ENCODE measurements at places on chromosomes 7 and 10.

- DNase-seq = no peak
- H3K4me1 ChIP-seq = peaks cover 47% of the 10 kb centered on the region
- peak overlapping the region; percentile 49 for H3K27ac ChIP-seq
- H3K27me3 ChIP-seq = no peaks in the 10 kb centered on the region
- peaks cover 23% of the 10 kb centered on the region for H3K36me3 ChIP-seq
- no peak overlapping the region for H3K4me3 ChIP-seq
These were observed 2.9 kb downstream of the MIOS start for GRCh38 chr7:7569615-7570014.

DNA sequence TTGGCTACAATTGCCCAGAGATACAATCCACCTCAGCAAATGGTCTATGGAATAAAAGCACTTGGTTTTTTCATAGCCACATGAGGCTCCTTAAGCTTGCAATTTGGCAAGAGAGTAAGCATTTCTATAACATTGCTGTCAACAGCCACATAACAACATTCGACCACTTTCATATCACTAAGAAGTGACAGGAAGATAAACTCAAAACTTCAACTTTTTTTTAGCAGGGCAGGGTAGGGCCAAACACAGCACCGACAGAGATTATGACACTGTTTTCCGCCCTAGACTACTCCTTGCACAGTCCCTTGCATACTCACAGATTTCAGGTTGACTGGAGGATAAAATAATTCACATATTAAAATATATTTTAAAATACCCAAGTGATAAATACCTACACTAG lies 185.4 kb downstream of the JAZF1 start:
- no peaks in the 10 kb centered on the region for H3K4me1 ChIP-seq
- H3K27ac ChIP-seq = no peak overlapping the region
- H3K36me3 ChIP-seq = peaks cover 14% of the 10 kb centered on the region
- no peaks in the 10 kb centered on the region for H3K27me3 ChIP-seq
- DNase-seq = no peak
- no peak overlapping the region for H3K4me3 ChIP-seq

DNA sequence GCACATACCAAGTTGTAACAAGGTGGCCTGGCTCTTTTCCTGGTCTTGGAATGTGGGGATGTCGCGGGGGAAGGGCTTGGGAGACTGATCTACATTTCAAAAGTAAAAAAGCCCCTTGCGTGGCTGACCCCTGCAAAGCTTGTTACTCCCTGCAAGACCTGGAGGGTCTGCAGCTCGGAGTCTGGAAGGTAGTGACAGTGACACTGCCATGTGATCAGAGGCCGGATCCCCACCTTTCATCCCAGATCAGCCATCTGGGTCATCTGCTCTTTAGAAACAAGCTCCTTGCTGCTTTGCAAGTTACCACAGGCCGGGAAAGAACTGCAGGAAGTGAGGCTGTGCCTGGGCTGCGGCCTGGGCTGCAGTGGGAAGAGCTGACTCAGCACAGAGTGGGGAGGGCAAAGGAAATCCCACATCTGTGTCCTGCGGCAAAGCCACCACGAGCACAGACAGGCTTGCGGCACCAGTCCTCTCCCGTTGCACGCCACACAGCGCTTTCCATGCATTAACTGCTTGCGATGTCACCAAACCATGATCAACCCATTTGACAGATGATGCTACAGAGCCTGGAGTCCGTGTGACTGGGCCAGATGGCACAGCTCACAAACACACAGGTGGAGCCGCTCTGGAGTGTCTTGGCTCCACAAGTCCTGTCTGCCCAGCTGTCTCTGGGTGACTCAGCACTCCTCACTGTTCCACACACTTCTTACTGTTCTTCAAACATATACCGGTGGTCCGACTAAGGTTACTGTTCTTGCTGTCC lies 97.7 kb downstream of the SH3PXD2A start:
- H3K27me3 ChIP-seq = no peaks in the 10 kb centered on the region
- DNase-seq = peak; percentile 49
- H3K27ac ChIP-seq = no peak overlapping the region
- no peaks in the 10 kb centered on the region for H3K36me3 ChIP-seq

DNA sequence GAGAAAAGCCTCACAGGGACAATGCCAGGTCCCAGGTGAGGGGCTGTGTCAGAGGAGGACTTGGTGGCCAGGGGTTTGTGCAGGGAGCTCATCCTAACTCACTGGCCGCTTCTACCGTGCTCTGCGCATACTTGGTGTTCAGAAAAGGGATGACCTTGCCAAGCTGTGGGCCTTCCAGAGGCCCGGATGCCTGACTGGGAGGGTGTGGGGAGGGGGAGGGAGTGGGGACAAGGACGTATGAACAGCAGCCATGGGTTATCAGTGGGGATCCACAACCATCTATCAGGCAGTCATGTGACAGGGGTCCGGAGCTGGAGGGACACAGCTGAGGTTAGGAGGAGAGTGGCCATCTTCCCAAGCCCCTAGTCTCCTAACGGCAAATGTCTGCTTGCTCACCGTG lies 6.2 kb downstream of the SFXN4 start:
- H3K4me1 ChIP-seq = peaks cover under 1% of the 10 kb centered on the region
- no peak overlapping the region for H3K27ac ChIP-seq
- no peaks in the 10 kb centered on the region for H3K27me3 ChIP-seq
- H3K36me3 ChIP-seq = peaks cover 49% of the 10 kb centered on the region
- no peak overlapping the region for H3K4me3 ChIP-seq

- H3K4me3 ChIP-seq = no peak overlapping the region
- no peaks in the 10 kb centered on the region for H3K36me3 ChIP-seq
- no peak overlapping the region for H3K27ac ChIP-seq
- H3K27me3 ChIP-seq = no peaks in the 10 kb centered on the region
- DNase-seq = no peak
- no peaks in the 10 kb centered on the region for H3K4me1 ChIP-seq
These were observed 335.3 kb downstream of the GFRA1 start for GRCh38 chr10:115937768-115938056.

DNA sequence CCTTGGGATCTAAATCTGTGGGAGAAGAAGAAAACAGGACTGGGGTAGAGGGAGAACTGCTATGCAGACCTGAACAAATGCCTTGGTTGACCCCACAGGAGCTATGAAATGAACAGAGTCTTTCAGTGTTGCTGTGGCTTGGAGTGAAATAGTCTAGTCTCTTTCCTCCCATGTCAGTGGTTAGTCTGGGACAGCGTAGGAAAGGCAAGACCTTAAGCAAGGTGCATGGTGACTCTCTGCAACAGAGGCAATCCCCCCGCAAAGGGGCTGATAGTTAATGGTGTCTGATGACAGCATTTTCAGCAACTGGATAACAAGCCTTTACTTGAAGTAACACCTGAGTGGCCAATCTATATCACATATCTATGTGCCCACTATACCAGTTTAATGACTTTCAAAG lies 62.3 kb downstream of the ARL4A start:
- H3K4me1 ChIP-seq = no peaks in the 10 kb centered on the region
- H3K27me3 ChIP-seq = no peaks in the 10 kb centered on the region

DNA sequence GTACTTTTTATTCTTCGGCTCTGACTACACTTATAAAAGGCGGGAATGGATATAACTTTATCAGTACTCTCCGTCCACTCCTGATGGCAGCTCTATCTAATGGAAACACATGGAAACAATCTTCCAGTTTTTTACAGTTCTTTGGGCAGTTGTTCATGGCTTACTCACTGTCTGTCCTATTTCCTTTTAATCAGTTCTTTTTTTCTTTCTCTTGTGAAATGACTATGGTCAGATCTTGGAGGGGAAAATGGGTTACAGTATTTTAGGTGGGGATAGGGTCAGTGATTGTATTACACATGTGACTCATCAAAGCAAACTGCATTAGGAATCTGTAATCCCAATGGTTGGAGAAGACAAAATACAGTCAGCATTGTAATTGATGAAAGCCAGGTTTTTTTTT lies 112.4 kb downstream of the BICC1 start:
- H3K36me3 ChIP-seq = no peaks in the 10 kb centered on the region
- no peak for DNase-seq
- no peaks in the 10 kb centered on the region for H3K4me1 ChIP-seq

- H3K27me3 ChIP-seq = no peaks in the 10 kb centered on the region
- peaks cover 7% of the 10 kb centered on the region for H3K4me1 ChIP-seq
- H3K4me3 ChIP-seq = no peak overlapping the region
- H3K27ac ChIP-seq = no peak overlapping the region
These were observed 5.1 kb downstream of the BICC1 start for GRCh38 chr10:58517491-58518355.

DNA sequence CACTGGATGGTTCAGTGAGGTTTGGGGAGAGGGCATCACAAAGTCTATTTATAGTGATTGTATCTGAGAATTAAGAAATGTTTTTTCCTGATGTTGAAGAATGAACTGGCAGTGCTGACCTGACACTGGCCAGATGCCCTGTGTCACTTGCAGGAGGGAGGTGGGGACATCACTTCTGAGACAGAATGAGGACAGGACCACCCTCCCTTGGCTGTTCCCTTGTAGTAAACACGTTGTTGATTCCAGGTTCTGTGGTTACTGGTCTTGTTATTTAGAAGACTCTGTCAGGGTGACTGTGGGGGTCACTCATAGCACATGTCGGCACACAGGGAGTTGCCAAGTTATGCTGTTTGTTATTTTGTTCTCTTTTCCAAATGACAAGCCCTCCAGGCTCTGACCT lies 126.4 kb downstream of the ADCY1 start:
- no peaks in the 10 kb centered on the region for H3K36me3 ChIP-seq
- no peak overlapping the region for H3K4me3 ChIP-seq
- no peak for DNase-seq
- H3K4me1 ChIP-seq = no peaks in the 10 kb centered on the region

DNA sequence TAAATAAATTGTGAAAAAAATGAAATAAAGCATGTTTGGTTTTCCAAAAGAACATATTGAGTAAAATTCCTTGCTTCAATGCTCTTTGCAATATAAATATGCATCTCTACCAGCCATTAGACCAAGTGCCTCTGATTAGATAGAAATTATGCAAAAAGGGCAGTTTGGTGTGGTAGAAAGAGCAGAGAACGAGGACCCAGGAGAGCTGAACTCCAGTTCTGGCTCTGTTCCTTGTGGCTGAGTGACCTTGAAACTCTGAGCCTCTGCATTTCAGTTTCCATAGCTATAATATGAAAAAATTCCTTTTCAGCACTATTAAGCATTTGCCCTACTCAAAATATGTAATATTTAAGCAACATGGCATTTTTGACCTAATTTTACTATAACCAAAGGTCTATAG lies 36.5 kb downstream of the COL1A2 start:
- H3K4me1 ChIP-seq = no peaks in the 10 kb centered on the region
- no peak overlapping the region for H3K27ac ChIP-seq
- H3K27me3 ChIP-seq = no peaks in the 10 kb centered on the region
- no peaks in the 10 kb centered on the region for H3K36me3 ChIP-seq

- H3K27ac ChIP-seq = no peak within 1 kb of the TSS
- H3K36me3 ChIP-seq = no peaks in the 10 kb centered on the region
- H3K4me3 ChIP-seq = peak within 1 kb of the TSS; percentile 70
- H3K4me1 ChIP-seq = peaks cover 15% of the 10 kb centered on the region
These were observed at the start of gene TSPAN12 for GRCh38 chr7:120857588-120858573. Gene TSPAN12, minus strand, starts transcription at chr7:120858144. Its CDS starts 1,381 bp downstream, at chr7:120856763.

DNA sequence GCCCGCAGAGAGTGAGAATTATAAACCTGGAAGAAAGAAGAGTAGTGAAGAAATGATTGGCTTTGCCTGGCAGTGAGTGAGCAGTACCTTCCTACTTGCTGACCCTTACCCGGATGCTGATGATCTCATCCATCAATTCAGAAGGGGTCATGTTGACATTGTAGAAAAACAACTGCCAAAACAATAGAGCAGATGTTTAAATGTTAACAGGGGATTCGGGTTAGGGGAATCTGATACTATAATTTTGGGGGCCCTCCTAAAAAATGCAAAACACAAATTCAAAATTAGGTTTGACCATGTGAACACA lies 78.1 kb downstream of the MYOF start:
- H3K27ac ChIP-seq = no peak overlapping the region
- no peaks in the 10 kb centered on the region for H3K27me3 ChIP-seq
- peaks cover 96% of the 10 kb centered on the region for H3K36me3 ChIP-seq
- no peak for DNase-seq
- no peaks in the 10 kb centered on the region for H3K4me1 ChIP-seq

GRCh38 chr7:94146408-94146807 lies 142.3 kb upstream of the BET1 start:
- H3K27ac ChIP-seq = no peak overlapping the region
- H3K4me1 ChIP-seq = no peaks in the 10 kb centered on the region
- no peak overlapping the region for H3K4me3 ChIP-seq
- no peaks in the 10 kb centered on the region for H3K27me3 ChIP-seq
- H3K36me3 ChIP-seq = no peaks in the 10 kb centered on the region

- no peaks in the 10 kb centered on the region for H3K4me1 ChIP-seq
- no peak overlapping the region for H3K4me3 ChIP-seq
- H3K27ac ChIP-seq = no peak overlapping the region
- no peaks in the 10 kb centered on the region for H3K36me3 ChIP-seq
These were observed 62.7 kb downstream of the CALML3 start for GRCh38 chr10:5587151-5588079.

All from CD14-positive monocyte (primary cell).